ENCODE measurements at places on chromosomes 5 and 9.
A peak's percentile ranks its signal among the peaks of the same experiment; 100 is the strongest.

DNA sequence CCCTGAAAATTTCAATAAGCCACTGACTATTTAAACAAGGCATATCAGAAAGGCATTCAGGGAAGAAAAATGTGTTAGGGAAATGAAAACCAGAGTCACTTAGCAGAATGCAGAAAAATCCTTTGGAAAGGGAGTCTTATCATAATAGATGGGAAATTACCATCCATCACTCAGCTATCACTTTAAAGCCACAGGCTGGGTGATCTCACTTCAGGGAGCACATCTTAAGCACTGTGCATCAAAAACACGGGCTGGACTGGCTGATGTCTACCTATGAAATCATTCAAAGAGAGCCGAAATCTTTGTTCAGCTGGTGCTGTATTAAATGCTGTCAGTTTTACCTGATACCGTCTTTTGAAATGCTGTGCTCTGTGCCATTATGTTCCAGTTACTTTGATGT, 73.5 kb downstream of the C9orf57 start:
- no peak for DNase-seq

- peak; percentile 65 for DNase-seq
These were observed 207.6 kb upstream of the DMRTA1 start for GRCh38 chr9:22238809-22239684.

- DNase-seq: no peak
These were observed 202.5 kb downstream of the PAX5 start for GRCh38 chr9:36831381-36832161.

DNA sequence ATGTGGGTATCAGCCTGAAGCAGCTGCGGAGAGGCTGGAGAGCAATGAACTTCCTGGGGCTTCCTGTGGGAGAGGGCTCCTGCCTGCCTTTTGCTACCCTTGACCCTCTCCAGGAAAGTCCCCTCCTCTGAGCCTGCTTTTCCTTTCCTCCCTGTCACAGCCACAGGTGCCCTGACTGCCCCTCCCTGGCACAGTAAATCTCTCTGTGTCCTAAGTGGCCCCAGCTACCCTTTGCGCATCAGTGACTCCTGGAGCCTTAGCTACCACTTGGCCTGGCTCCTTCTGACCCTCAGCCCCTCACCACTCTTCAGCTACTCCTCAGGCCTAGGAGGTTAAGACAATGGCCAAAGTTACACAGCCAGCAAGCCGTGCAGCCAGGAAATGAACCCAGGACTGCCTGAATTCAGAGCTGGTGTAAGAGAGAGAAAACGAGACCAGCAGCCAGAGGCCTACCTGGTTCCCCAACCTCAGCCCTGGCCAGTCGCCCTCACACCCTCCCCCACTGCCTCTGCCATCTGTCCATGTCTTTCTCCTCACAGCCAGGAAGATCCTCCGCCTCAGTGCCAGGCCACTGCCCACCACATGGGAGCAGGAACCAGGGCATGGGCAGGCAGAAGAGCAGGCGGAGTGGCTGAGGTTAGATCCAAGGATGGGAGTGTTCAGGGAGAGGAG, 18.6 kb downstream of the CNTFR start:
- DNase-seq: no peak

GRCh38 chr9:14428781-14429230, 114.9 kb upstream of the NFIB start:
- DNase-seq: peak; percentile 59

DNA sequence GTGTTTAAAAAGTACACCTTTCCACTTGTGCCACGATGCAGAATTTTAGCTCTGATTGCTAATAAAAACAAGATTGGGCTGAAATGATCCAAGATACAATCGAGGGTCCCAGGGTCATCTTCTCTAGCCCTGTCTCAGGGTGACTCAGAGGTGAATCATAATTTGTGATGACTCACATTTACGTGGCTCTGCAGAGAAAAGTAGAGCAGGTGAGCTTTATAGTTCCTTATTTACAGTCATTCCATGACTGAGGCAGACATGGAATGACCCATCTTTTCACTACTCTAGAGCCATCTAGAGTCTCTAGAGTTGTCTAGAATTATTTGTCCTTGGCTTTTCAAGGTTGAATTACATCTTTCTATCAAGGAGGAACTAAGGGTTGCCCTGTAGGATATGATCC, 155.2 kb downstream of the GAS1 start:
- no peak for DNase-seq

- peak; percentile 92 for DNase-seq
These were observed 4.6 kb downstream of the NIPAL4 start for GRCh38 chr5:157464519-157465171.

DNA sequence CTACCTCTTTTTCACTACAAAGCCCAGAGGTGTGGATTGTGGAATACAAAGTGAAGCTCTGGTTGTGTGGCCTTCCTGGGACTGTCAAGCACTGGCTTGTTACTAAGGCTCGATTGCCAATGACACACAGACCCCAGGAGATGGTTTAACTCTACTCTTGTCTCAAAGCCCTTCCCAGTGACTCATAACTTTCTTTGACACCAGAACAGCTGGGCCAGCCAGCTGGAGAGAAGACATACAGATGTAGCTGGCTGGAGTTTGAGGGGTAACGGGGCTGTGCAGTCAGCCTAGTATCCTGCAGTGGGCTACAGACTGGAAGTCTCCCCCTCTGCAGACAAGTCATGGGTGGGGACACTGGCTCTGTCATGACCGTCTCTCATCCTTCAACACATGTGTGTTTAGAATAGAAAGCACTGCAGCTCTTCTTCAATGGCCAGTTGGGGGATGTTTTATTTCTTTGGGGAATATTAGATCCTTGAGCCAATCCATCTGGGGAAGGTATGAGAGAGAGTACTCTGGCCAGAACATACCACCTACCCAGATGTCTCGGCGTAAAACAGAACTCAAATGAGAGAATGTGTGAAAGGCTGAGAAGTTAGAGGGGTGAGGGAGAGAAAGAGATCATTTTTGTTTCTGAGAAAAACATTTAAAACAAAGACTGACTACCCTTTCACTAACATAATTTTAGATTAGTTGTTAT, 53.3 kb downstream of the SEMA6A start:
- no peak for DNase-seq

DNA sequence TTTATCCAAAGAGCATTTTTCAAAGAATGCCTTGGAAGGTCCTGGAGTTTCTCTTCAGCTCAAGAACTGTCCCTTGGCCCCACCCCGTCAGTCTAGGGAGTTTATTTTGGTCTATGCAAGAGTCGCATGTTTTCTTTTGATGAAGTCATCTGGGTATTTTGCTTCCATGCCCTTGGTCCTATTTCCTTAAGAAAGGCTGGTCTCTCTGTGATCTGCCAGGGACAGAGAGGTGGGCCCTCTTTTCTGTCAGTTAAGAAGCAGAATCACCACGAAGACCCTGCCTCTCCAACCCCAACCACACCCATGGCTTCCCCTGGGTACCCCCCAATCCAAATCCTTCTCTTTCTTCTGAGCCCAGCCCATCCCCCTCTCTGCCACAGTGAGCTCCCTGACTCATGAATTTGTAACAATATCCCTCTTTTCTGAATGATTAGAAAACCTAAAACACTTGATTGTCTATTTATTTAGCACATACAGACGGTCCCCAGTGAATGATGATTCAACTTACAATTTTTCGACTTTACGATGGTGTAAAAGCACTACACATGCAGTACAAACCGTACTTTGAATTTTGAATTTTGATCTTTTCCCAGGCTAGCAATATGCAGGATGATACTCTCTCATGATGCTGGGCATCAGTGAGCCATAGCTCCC, 163.5 kb upstream of the ADRA1B start:
- no peak for DNase-seq

DNA sequence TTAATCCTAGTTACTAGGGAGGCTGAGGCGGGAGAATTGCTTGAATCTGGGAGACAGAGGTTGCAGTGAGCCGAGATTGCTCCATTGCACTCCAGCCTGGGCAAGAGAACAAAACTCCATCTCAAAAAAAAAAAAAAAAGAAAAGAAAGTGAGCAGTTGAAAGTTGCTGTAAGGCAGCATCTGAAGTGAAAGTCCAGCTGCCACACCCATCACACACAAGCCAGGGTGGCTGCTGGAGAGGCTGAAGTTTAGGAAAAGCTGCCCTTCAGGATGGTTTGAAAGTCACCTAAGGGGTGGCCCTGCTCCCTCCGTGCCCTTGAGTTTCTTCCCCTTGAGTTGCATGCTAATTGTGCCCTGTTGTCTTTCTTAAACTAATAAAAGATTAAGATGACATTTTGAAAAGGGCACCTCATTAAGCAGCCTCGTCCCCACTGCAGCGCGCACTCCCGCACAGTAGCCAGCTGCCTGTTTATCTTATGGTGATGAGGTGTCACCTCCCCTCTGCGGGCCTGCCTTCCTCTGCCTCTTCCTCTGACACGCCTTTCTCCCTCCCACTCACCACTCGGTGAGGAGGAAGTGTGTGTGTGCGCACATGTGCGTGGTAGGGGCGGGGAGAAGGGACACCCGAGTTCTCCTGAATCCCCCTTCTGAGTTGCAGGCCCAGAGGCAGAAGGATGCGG, 104.2 kb upstream of the PANK3 start:
- no peak for DNase-seq
